ENCODE measurements at places on chromosomes 5 and 9. TPM values are rescaled to one million over a fixed set of nuclear protein-coding genes. Genes with fewer than 3 reads are reported as not detected.

The NMUR2 gene
- total RNA-seq: not detected

The MCC gene
- total RNA-seq: 3.0 TPM

DNA sequence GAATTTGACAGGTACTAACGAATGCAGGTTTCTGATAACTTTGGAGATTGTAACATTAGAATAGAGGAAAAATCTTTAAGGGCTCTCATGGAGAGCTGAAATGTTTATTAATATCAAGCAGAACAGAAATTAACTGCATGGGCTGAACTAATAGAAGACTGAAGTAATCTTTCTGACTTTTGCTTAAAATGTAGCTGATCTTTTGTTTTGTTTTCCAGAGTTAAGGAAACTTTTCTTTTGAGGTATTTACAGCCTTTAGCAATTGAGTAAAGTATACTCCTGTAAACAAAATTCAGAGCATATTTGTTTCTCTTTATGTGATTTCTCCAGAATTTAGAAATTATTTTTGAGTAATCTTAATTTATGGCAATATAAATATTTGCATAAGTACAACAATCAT lies 43.9 kb downstream of the SHC3 start:
- no peak for DNase-seq
- H3K27me3 ChIP-seq: no peaks in the 10 kb centered on the region
- no peaks in the 10 kb centered on the region for H3K36me3 ChIP-seq
- no peak overlapping the region for H3K4me3 ChIP-seq

DNA sequence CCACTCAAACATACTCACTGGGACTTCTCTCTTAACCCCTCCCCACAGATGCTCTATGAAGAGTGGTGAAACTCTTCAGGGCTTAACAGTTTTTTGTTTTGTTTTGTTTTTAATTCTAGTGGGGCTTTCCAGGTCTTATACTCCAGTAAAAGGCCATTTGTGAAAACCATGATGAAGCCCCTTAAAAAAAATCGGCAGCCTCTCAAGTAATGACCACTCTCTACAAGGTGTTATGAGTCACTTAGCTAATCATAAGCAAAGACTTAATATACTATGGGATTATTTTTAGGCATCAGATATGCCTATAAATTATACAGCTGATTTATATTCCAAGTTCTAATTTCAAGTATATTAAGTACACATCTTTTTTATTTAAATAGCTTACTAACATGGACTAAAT lies 607.9 kb downstream of the RAB3C start:
- DNase-seq: no peak
- H3K4me3 ChIP-seq: no peak overlapping the region
- no peak overlapping the region for H3K27ac ChIP-seq
- no peaks in the 10 kb centered on the region for H3K36me3 ChIP-seq
- H3K27me3 ChIP-seq: no peaks in the 10 kb centered on the region
- H3K4me1 ChIP-seq: no peaks in the 10 kb centered on the region

GRCh38 chr9:33480106-33480505 lies 6.4 kb upstream of the NOL6 start:
- no peaks in the 10 kb centered on the region for H3K27me3 ChIP-seq
- H3K4me3 ChIP-seq: no peak overlapping the region

GRCh38 chr9:131692612-131693562 lies 47.0 kb downstream of the RAPGEF1 start:
- DNase-seq: no peak
- no peaks in the 10 kb centered on the region for H3K36me3 ChIP-seq
- no peaks in the 10 kb centered on the region for H3K27me3 ChIP-seq

- H3K27me3 ChIP-seq: no peaks in the 10 kb centered on the region
- H3K27ac ChIP-seq: no peak overlapping the region
- H3K4me3 ChIP-seq: no peak overlapping the region
- no peaks in the 10 kb centered on the region for H3K36me3 ChIP-seq
Observed at GRCh38 chr9:4070266-4070665, 229.6 kb downstream of the GLIS3 start.

GRCh38 chr9:128992995-128993394 lies 35.1 kb downstream of the SH3GLB2 start:
- no peaks in the 10 kb centered on the region for H3K27me3 ChIP-seq
- H3K4me1 ChIP-seq: no peaks in the 10 kb centered on the region
- peak; percentile 82 for DNase-seq
- H3K36me3 ChIP-seq: no peaks in the 10 kb centered on the region
- no peak overlapping the region for H3K4me3 ChIP-seq

Data from adrenal gland (tissue), 19 donors.